Progenitor cell of endocrine pancreas (in vitro differentiated cells): ENCODE measurements at places on chromosomes 6 and 20. TPM values are rescaled to one million over a fixed set of nuclear protein-coding genes. Genes with fewer than 3 reads are reported as not detected.

HIVEP2 gene
- total RNA-seq: 9.7 and 11.8 TPM in 2 replicates

CPNE5 gene
- total RNA-seq: 0.16 and 0.24 TPM in 2 replicates

MUCL3 gene
- 0.05 TPM in 1 of 2 replicates, not detected in the other for total RNA-seq

C6orf141 gene
- total RNA-seq: 9.4 and 12.3 TPM in 2 replicates

C20orf141 gene
- total RNA-seq: not detected in 2 replicates

DNA sequence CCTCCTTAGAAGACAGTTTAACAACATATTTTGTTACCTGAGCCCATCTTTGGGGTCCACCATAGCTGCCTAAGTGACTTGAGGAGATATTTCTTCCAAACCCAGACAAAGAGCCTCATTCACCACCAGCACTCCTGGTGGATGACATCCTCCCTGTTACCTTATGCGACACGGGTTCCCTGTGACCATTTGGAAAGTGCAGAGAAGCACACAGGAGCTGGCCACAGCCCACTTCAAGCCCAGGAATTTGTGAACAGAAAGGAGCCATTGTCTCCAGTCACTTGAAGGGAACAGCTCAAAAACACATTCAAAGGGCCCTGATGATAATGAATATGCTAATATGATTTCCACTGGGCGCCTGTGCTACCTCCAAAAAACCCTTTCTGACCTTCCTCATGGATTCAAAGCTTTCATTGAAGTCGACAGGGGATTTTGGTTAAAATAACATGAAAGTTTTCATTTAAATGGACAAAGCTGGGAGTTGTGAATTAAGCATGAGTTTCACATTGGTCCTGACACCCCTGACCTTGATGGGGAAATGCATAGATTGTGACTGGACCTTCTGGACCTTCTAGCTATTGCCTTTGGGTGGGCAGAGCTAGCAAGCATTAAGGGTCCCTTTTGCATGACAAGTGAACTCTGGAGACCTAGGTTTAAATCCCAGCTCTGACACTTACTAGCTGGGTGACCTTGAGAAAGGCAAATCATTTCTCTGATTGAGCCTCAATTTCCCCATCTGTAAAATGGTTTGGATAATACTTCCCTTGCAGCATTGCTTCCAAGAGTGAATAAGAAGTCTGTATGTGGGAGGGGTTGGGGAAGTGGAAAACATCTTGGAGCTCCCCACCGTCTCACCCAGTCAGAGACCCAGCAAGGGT lies 83.3 kb upstream of the SIRPA start:
- H3K36me3 ChIP-seq: no peaks in the 10 kb centered on the region
- DNase-seq: no peak
- H3K4me3 ChIP-seq: no peak overlapping the region
- peaks cover 56% of the 10 kb centered on the region for H3K27me3 ChIP-seq
- peaks cover 11% of the 10 kb centered on the region for H3K4me1 ChIP-seq

GRCh38 chr20:51636123-51636522 lies 93.6 kb upstream of the NFATC2 start:
- peaks cover 9% of the 10 kb centered on the region for H3K36me3 ChIP-seq
- no peaks in the 10 kb centered on the region for H3K27me3 ChIP-seq
- H3K27ac ChIP-seq: no peak overlapping the region
- H3K4me3 ChIP-seq: no peak overlapping the region

GRCh38 chr20:39630215-39630908 lies 668.2 kb downstream of the DHX35 start:
- no peaks in the 10 kb centered on the region for H3K36me3 ChIP-seq
- H3K27me3 ChIP-seq: peaks cover 52% of the 10 kb centered on the region
- H3K4me1 ChIP-seq: peaks cover 13% of the 10 kb centered on the region
- H3K27ac ChIP-seq: no peak overlapping the region

DNA sequence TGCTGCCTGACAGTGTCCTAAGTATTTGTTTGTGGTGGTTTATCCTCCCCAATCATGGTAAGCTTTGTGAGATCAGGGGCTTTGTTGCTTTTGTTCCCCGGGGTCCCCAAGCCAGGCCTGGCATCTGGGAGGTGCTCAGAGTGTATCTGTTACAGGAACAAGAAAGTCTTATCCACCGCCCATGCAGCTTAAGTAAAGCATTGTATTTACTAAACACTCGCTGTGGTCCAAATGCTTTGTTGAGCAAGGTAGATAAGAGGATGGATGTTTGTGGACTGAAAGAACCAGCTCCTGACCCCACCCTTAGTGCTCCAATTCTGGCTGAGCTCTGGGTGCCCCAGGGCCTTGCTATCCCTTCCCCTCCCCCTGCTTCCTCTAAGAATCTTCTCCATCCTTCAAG lies 19.8 kb upstream of the TFAP2C start:
- DNase-seq: no peak
- no peaks in the 10 kb centered on the region for H3K36me3 ChIP-seq
- peaks cover 8% of the 10 kb centered on the region for H3K4me1 ChIP-seq
- H3K4me3 ChIP-seq: no peak overlapping the region
- H3K27ac ChIP-seq: no peak overlapping the region
- H3K27me3 ChIP-seq: peaks cover 13% of the 10 kb centered on the region

DNA sequence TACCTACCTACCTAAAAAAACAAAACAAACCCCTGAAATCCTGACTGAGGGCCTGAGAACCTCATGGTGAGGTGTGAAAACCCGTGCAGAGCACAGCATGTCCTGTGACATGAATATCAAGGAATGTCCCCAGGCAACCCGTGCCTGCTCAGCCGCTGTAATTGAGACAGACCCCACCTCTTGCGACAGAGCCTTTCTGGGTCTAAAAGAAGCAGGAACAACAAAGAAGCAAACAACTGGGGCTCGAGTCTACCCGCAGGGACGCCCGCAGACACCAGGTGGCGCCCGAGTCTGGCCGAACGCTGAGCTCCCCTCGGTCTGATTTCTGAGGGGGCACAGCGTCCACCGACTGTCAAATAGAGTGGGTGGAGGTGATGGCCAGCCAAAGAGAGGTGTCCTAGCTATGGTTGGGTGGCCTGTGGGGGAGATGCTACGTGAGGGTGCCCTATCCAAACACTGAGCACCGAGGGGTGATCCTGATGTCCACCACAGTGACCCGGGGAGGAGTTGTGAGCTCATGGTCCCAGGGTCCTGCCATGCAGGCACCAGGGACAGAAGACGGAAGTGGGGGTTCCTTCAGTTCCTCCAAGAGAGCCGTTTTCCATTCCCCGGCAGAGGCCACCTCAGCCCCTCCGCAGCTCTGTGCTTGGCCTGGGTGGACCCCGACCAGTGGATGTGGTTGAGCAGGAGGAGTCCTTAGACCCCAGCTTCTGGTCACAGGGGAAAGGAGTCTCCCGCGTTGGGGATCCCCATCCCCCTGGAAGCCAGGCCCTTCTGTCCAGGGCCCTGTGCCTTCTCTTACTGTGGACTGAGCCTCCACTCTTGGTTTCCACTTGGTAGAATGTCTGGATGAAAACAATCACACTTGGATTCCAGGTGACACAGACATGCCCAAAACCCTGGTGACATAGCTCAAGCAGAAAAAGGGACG lies 268.2 kb downstream of the CDC5L start:
- peaks cover 36% of the 10 kb centered on the region for H3K27me3 ChIP-seq
- DNase-seq: peak; percentile 77
- no peak overlapping the region for H3K4me3 ChIP-seq
- H3K4me1 ChIP-seq: peaks cover 6% of the 10 kb centered on the region

DNA sequence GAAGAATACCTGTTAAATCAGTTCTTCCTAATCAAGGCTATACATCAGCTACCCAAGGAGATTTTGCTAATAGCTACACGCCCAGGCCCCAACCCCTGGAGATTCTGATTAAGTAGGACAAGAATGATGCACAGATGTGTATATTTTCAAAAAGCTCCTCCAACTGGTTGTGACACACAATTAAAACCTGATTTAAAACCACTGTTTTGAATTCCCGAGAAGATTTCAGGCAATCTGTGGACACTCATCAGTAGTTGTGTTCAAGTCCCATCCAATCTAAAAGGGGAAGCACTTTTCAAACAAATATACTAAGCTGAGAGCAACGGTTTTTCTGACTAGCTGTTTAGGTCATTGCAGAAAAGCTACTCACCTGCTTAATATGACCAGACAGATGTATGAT lies 118.9 kb upstream of the NHSL1 start:
- no peak overlapping the region for H3K4me3 ChIP-seq
- no peaks in the 10 kb centered on the region for H3K27me3 ChIP-seq
- H3K4me1 ChIP-seq: peaks cover 15% of the 10 kb centered on the region
- DNase-seq: no peak

GRCh38 chr6:135323202-135323668 lies 142.1 kb downstream of the MYB start:
- DNase-seq: no peak
- peaks cover 4% of the 10 kb centered on the region for H3K36me3 ChIP-seq
- no peak overlapping the region for H3K4me3 ChIP-seq
- no peaks in the 10 kb centered on the region for H3K27me3 ChIP-seq
- H3K27ac ChIP-seq: no peak overlapping the region
- H3K4me1 ChIP-seq: peaks cover 9% of the 10 kb centered on the region

DNA sequence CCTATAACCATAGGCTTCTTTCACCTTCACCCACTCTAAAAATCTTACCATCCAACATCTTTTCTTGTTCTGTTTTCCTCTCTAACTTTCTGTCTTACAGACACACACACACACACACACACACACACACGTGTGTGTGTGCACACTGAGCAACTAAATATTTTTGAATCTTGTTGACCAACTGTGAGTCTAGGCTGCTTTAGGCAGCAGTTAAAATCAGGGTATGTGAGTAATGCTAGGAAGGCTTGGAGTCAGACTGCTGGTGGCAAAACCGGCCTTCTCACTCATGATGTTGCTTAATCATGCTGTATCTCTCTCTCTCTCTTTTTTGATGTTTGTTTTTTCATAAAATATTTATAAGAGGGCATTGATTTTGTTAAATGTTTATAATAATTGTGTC lies 103.1 kb upstream of the TBX18 start:
- no peak overlapping the region for H3K4me3 ChIP-seq
- DNase-seq: no peak
- no peaks in the 10 kb centered on the region for H3K36me3 ChIP-seq
- no peaks in the 10 kb centered on the region for H3K27me3 ChIP-seq
- no peak overlapping the region for H3K27ac ChIP-seq

DNA sequence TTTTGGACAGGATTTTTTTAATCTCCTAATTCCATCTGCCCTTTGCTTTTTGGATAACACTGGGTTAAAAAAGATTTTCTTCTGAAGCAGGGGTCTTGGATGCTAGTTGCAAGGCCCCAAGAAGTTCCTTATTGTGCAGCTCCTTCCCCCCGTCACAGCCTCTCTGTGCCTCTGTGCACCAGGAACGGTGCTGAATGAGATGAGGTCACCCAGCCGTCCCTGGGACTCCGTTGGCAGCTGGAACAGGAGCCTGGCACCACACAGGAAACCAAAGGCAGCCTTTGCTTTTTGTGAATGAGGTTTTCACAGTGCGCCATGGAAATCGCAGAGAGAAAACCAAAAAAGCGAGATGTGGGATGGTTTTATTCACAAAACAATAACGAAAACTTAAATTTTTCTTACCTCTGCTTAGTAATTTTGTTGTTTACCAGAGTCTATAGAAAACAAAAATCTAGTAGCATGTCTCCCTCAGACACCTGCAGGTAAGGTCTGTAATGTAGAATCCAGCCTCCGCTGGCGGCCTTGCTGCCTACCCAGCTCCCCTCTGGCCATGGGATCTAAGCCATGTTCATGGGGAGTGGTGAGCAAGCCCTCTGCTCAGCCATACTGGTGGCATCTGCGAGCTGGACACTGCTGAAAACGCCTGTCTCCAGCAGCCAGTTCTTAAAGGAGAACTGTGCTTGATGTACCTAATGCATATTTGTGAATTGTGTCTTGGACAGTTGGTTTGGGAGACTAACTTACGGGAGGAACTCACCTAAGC lies 40.4 kb upstream of the SYNJ2 start:
- H3K4me3 ChIP-seq: no peak overlapping the region
- H3K27ac ChIP-seq: no peak overlapping the region
- peaks cover 45% of the 10 kb centered on the region for H3K36me3 ChIP-seq
- H3K4me1 ChIP-seq: peaks cover 8% of the 10 kb centered on the region
- no peaks in the 10 kb centered on the region for H3K27me3 ChIP-seq

DNA sequence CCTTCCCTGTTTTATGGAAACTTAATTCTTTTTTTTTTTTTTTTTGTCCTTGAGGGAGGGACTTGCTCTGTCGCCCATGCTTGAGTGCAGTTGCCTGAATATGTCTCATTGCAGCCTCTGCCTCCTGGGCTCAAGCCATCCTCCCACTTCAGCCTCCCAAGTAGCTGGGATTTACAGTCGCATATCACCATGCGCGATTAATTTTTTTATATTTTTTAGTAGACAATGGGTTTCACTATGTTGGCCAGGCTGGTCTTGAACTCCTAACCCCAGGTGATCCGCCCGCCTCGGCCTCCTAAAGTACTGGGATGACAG lies 654 bp downstream of the TMEM14C start:
- peaks cover 8% of the 10 kb centered on the region for H3K36me3 ChIP-seq
- peak overlapping the region; percentile 97 for H3K27ac ChIP-seq
- peak overlapping the region; percentile 86 for H3K4me3 ChIP-seq
- no peak for DNase-seq
- peaks cover 26% of the 10 kb centered on the region for H3K4me1 ChIP-seq

GRCh38 chr6:25524542-25524941 lies 127.5 kb upstream of the SCGN start:
- no peak for DNase-seq
- H3K36me3 ChIP-seq: peaks cover 43% of the 10 kb centered on the region
- H3K4me3 ChIP-seq: no peak overlapping the region
- H3K4me1 ChIP-seq: peaks cover 3% of the 10 kb centered on the region

- no peaks in the 10 kb centered on the region for H3K36me3 ChIP-seq
- H3K27me3 ChIP-seq: peaks cover 86% of the 10 kb centered on the region
- H3K27ac ChIP-seq: no peak overlapping the region
- no peak for DNase-seq
- H3K4me1 ChIP-seq: peaks cover 1% of the 10 kb centered on the region
Observed at GRCh38 chr6:34151321-34152041, 5.6 kb upstream of the GRM4 start.

DNA sequence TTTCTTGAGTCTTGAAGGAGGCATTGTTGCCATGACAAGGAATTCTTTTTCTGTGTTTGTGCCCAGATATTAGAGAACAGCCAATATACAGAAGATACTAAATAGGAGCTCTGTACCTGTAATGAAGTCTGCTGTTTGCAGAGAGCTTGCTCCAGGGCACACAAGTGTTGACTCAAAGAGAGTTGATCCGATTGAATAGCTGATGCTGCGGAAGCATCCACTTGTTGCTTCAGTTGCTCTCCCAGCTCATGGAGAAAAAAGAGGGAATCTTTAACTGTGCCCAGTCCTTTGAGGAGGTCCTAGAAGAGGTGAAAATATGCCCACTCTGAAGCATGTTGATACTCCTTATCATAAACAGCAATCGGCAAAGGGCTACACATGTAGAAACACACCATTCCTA lies 411.4 kb downstream of the ESR1 start:
- peaks cover 2% of the 10 kb centered on the region for H3K4me1 ChIP-seq
- peaks cover 43% of the 10 kb centered on the region for H3K36me3 ChIP-seq
- no peak overlapping the region for H3K27ac ChIP-seq
- no peaks in the 10 kb centered on the region for H3K27me3 ChIP-seq
- DNase-seq: no peak

DNA sequence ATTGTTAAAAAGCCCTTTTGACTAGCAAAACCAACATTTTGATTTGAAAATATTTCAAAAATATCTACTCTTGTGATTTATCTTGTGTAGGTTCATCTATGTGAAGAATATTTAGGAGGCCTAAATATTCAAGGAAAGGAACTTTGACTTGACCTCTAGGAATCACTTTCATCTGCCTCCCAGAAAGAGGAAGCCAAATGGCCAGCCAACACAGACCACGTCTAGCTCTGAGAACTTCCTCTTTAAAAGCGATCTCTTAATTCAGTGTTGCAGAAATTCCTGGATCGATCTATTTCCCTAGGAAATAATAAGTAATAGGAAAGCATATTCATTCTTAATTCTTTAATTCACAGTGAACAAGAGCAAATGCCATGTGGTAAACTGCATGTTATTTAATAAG lies 9.6 kb upstream of the MOXD1 start:
- no peak for DNase-seq
- no peak overlapping the region for H3K27ac ChIP-seq
- H3K4me3 ChIP-seq: no peak overlapping the region
- H3K36me3 ChIP-seq: no peaks in the 10 kb centered on the region
- H3K27me3 ChIP-seq: peaks cover 9% of the 10 kb centered on the region
